ENCODE measurements at places on chromosomes 11 and 22.

DNA sequence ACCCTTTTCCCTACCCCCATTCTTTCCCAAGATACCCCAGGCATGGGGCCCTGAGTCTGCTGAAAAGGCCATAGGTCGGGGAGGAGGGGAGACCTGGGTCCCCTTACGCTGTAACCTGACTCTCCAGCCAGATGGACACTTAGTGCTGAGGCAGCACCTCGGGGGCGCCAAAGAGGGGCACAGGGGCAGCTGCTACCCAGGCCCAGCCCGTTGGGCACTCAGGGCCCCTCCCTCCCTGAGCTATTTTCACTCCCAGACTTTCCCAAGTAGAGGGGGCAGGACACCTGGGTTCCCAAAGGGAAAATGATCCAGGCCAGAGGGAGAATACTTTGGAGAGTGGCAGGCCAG, 933 bp downstream of the ACTN3 start:
- DNase-seq: no peak

- DNase-seq: peak; percentile 99
Observed at GRCh38 chr11:126211236-126212088, at the start of the genes FAM118B and RPUSD4. TSS of gene FAM118B (plus strand) at chr11:126211782. CDS start at chr11:126235002, 23,220 bp downstream. TSS of gene RPUSD4 (minus strand) at chr11:126211650. CDS start at chr11:126211638, 12 bp downstream.

DNA sequence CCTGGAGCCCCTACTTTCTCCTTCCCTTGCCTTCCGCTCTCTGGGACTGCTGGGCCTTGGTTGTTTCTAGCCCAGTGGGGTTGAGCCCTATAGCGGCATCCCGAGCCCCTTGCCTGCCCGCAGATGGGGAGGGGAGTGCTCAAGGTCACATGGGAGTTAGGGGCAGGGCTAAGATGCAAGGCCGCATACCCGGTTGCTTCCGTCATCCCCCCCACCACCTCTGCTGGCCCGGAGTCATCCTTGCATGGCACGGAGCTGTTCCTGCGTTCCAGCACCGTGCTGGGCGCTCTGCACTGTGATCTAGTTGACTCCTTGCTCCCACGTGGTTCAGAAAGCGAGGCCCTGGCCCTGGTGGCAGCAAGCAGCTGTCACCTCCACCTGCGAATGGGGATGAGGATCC, 18.0 kb downstream of the FLRT1 start:
- DNase-seq: no peak

GRCh38 chr11:33412241-33412640, 155.1 kb downstream of the HIPK3 start:
- no peak for DNase-seq

DNA sequence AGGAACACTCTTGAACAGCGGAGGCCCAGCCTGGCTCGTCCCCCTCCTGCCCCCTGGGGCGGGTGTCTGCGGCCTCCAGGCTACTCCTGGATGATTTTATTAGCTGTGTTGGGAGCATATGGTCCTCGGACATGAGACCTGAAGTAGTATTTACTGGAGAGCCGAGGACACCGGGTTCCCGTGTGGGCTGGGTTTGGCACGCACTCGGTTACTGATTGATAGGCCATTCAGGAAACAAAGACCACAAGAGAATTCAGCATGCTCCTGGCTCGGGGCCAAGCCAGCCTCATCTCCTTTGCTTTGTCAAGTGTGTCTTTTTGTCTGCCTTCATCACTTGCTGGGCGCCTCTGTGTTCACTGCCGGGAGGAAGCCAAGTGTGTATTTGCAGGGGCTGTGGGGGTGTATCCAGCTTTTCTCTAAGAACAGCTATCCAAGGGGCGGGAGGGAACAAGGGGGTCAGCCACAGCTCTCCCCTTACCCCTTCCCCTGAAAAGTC, 9.7 kb downstream of the FXYD2 start:
- DNase-seq: peak; percentile 78

GRCh38 chr11:11587122-11587521, 34.7 kb downstream of the GALNT18 start:
- no peak for DNase-seq

DNA sequence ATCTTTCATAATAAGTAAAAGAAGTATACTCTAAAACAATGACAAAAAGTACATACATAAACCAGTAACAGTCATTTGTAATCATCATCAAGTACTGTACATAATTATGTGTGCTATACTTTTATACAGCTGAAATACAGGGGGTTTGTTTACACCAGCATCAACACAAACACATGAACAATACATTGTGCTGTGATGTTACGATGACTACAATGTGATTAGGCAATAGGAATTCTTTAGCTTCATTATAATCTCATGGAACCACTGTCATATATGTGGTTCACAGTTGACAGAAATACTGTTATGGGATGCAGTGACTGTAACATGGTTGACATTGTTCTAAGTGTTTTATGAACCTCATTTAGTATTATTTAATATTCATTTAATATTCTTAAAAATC, 914.4 kb upstream of the TENM4 start:
- no peak for DNase-seq

DNA sequence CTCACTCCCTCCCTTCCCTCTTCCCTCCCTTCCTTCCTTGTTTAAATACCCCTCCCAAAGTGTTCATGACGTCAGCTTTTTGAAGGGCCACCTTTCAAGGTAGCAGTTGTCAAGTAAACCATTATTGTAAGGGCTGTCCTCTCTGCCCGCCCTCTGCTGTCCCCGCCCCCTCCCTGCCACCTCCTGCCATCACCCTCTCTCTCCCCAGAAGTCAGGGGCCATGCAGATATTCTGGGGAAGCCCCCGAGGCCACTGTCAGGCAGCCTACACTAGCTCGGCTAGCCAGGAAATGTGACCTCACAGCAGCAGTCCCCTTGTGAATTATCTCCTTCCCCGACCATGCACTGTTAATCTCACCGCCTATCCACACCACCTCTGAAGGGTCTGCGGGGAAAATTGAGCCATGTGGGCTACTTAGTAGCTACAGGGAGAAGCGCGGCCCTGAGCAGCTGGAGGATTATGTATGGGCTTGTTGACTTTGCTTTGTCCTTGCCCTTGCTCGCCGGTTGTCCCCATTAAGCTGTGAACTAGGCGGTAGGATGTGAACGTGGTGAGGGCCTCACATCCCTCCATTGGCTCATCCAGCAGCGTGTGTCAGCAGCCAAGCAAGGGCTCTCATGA, 42.1 kb upstream of the ATXN10 start:
- DNase-seq: peak; percentile 30

DNA sequence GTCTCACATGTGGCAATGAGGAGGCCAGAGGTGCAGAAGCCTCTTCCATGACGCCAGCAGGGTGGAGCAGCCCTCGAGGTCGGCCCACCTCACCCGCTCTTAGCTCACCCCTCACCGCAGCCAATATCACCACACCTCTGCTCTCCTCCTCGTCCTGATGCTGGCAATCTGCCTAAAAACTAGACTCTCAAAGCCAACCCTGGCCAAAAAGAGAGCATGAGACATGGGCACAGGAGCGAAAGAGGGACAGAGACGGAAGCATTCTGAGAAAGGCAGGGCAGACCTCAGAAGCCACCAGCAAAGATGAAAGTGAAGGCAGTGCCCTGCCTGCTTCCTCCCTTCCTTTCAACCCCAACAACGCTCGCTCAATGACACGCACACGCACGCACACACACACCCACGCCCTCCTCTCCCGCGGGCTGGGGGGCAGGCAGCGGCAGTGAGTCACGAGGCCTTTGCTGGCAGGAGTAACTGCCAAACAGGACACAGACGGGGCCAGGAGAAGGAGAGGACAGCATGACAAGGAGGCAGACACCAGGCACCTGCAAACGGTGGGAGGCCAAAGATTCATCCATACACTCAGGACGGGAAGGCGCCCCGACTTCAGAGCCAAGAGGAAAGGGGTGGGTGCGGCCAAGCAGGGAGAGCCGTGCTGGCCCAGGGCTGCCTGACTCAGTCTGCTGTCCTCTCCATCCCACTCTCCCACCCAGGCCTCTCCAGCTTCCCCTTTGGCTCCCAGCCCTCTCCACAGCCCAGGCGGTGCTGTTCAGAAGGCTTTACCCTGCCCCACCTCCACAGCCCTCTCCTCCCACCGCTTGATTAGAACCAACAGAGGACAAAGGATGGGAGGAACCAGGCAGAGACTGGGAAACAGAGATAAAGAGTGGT, 11.4 kb downstream of the IGSF9B start:
- DNase-seq: no peak

DNA sequence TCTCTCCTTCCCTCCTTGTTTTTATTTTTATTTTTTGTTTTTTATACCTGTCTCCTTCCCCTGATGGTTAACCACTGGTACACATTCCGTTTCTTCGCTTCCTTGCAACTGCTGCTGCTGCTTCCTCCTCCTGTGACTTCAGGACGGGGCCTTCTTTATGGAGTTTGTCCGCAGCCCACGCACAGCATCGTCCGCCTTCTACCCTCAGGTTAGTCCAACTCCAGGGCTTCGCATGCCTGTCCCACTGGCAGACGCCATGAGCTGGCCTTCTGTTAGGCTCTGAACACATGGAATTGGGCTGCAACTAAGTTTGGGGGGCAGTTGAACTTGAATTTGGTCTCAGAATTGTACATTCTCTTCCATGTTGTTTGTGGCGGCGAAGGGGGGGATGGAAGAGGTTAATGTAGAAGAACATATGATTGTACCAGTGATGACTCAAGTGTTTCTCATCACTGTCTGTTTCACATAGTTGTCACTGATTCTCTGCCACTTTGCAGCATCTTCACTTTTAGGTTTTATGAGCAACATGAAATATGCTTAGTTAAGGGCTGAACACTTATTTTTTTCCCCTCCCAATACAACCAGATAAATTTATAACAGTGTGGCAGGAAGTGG, 83.0 kb upstream of the YWHAH start:
- no peak for DNase-seq

DNA sequence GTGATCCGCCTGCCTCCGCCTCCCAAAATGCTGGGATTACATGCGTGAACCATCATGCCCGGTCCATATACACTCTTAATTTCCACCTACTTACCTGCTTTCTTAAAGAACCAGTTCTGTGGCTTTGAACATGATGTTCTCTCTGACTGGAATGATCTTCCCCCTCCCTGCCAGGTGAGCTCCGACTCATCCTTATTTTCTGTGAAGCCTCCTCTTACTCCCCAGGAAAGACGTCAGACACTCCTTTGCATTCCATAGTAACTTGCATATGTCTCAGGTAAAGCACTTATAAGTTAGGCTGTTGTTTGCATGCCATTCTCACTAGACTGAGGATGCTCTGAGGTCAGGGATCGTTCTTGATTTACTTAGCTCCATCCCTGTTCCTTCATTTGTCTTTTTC, 91.8 kb upstream of the RAB1B start:
- no peak for DNase-seq

GRCh38 chr11:131246156-131246555, 124.3 kb upstream of the NTM start:
- no peak for DNase-seq

- peak; percentile 51 for DNase-seq
Observed at GRCh38 chr11:65077451-65077850, 6.4 kb downstream of the CDCA5 start.

DNA sequence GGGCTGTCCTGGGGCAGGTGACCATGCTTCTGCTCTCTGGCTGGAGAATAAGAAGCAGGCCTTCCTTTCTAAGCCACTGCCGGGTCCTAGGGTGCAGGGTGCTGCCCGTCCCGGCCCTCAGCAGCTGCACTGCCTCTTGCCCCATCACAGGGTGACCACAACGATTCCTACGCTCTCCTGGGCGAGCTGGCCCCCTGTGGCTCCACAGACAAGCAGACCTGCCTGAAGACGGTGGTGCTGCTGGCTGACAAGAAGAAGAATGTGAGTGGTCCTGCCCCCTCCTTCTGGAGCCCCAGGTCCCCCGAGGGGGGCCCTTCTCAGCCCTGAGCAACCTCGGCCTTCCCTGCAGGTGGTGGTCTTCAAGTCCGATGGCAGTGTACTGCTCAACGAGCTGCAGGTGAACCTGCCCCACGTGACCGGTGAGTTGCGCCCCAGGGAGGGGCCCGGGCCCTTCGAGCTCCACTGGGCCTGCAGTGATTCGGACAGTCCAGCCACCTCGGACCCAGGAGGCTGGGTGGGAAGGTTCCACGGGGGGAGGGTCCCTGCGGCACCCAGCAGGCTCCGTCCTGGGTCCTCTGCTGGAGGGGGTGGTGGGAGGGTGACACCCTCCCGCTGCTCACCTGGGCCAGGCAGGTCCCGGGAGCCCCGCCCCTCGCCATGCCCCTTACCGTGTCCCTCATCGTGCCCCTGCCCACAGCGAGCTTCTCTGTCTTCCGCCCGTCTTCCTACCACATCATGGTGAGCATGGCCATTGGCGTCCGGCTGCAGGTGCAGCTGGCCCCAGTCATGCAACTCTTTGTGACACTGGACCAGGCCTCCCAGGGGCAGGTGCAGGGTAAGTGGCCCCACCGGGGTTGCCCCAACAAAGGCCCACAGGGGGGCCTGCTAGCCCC, 8.3 kb downstream of the MUC2 start:
- DNase-seq: peak; percentile 58

DNA sequence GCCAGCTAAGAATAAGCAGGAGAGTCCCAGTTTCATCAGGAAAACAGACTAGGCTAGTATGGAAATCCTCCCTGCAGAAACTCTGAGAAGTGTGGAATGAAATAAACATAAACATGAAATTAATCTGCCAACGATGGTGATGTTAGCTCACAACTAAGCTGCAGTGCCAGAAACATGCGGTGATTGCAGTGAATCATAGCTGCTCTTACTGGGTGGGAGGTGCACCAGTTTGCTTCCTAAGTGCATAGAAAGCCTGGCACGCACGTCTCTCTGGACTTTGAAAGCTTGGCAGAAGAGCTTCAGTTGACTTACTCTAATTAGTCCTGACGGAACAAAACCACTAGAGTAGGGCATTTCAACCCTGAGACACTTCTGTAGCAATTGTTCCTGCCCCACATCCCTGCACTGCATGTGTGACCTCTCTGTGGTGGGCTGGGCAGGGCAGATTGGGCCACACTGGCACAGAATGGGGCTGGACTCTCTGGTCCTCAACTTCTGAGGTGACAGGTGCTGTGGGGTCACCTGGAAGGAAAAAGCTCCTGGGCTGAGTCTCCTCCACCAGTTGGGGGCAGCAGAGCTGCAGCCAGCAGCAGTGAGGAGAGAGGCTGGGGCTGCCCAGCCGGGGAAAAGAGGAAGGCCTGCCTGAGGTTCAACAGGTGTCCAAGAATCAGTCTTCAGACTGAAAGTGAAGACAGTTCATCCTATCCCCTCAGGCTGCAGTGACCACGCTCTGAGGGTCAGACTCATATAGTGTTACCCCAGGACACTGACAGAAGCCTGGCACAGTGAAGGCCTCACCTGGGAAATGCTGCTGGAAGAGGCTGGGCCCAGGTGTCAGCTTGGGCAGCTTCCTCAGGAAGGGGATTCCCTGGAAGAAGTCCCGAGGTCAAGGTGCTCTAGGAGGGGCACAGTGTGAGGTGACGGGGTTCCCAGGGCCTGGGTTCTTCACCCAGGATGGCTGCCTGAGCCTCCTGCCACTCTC, 40.5 kb downstream of the GGTLC2 start:
- DNase-seq: peak; percentile 48

GRCh38 chr11:82775736-82776346, 42.2 kb upstream of the FAM181B start:
- peak; percentile 63 for DNase-seq

GRCh38 chr11:3169255-3170043, 4.3 kb upstream of the OSBPL5 start:
- peak; percentile 97 for DNase-seq
